Fibroblast of the aortic adventitia (primary cell): ENCODE measurements at places on chromosomes 5 and 9.

DNA sequence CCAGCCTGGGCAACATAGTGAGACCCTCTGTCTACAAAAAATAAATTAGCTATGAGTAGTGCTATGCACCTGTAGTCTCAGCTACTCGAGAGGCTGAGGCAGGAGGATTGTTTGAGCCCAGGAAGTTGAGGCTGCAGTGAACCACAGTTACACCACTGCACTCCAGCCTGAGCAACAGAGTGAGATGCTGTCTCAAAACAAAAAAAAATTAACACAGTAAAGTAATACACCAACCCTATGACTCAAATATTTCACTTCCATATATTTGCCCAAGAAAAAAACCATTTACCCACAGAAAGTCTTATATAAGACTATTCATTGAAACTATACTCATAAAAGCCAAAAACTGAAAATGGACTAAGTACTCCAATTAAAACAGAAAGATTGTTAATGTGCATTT lies 16.2 kb downstream of the SMIM23 start:
- DNase-seq, result no peak

DNA sequence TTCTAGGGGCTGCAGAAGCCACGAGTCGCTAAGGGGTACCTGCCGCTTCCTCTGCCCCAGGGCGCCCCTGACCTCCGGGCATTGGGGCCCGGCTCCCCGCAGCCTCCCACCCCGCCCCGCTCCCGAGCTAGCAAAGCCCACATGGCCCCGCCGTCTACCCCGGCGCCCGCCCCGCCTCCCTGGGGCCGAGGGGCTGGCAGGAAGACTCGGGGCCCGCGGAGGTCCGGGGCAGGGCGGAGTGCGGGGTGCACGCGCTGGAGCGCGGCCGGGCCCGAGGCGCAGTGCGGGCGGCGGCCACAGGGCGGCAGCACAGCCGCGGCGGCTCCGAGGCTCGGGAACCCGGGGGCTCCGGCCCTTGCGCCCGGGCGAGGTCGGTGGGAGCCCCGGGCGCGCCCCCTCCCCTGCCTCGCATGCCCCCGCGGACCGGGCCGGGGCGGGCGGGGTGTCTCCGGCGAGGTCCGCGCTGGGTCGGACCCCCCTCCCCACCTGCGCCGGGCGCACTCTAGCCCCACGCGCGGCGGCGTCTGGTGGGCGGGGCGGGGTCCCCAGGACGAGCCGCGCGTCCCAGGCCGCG lies 6.7 kb downstream of the NRARP start:
- no peak for DNase-seq

GRCh38 chr5:96134886-96135285 lies 173.2 kb upstream of the ELL2 start:
- DNase-seq, result no peak

GRCh38 chr5:137375741-137376526 lies 123.2 kb downstream of the SPOCK1 start:
- DNase-seq, result no peak

GRCh38 chr5:138752341-138752950 lies 779 bp upstream of the CTNNA1 start:
- peak; percentile 35 for DNase-seq

DNA sequence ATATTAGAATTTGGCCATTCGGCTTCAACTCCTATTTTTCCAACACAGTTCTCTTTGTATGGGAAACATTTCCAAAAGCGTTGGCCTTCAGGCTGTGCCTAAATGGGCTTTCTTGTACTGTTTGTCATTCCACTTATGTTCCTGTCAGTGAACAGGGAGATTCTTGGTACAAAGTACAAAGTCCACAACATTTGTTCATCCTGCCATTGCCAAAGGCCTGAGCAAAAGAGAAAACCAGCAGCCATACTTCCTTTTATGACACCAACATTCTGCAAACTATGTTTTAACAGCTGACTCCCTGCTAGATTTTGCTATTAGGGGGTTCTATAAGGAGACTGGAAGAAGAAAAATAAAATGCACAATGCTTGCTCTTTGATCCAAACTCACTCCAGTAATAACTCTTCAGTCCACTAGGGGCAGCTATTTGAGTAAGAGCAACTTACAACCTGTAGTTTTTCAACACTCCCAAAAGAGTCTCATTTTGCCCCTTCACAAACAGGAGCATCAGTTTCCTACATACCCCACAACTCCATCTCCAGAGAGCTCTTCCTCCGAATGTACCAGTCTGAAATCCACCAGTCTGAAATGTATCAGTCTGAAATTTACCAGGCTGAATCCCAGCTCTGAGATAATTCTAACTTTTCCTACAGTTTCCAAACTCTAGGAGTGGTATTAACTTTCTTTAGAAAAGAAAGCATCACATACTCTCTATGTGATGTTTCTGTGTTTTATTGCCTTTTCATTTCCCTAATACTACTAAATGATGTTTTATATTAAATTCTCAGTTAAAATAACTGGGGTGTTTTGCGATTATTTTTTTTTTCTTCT lies 693.8 kb downstream of the DNAH5 start:
- peak; percentile 1 for DNase-seq

- peak; percentile 88 for DNase-seq
Measured at GRCh38 chr9:129023036-129023907, 4.9 kb downstream of the SH3GLB2 start.

GRCh38 chr9:121685795-121686377 lies 34.5 kb downstream of the DAB2IP start:
- no peak for DNase-seq

DNA sequence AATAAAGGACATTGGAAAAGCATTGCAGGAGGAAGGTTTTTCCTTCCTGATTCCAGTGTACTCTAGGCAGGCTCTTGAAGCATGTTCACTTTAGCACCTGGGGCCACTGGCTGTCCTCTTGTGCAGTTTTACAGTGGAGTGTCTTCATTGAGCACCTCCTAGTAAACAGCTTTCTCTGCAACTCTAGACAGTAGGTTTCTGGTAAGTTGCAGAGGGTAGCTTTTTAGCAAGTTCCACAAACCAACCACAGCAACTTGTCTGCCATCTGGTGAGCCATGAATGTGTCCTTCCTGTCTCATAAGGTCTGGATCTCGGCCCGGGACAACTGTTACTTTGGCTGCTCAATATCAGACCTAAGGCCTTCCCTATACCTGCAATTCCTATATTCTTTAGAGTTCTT lies 488.0 kb downstream of the MAN2A1 start:
- DNase-seq, result no peak

- no peak for DNase-seq
Measured at GRCh38 chr5:105503950-105504349, 1941.4 kb upstream of the NUDT12 start.

GRCh38 chr9:1875251-1875851 lies 139.8 kb upstream of the SMARCA2 start:
- no peak for DNase-seq
